ENCODE measurements at places on chromosomes 11 and 22.

GRCh38 chr11:9512370-9513019, 51.7 kb downstream of the ZNF143 start:
- no peak for DNase-seq

DNA sequence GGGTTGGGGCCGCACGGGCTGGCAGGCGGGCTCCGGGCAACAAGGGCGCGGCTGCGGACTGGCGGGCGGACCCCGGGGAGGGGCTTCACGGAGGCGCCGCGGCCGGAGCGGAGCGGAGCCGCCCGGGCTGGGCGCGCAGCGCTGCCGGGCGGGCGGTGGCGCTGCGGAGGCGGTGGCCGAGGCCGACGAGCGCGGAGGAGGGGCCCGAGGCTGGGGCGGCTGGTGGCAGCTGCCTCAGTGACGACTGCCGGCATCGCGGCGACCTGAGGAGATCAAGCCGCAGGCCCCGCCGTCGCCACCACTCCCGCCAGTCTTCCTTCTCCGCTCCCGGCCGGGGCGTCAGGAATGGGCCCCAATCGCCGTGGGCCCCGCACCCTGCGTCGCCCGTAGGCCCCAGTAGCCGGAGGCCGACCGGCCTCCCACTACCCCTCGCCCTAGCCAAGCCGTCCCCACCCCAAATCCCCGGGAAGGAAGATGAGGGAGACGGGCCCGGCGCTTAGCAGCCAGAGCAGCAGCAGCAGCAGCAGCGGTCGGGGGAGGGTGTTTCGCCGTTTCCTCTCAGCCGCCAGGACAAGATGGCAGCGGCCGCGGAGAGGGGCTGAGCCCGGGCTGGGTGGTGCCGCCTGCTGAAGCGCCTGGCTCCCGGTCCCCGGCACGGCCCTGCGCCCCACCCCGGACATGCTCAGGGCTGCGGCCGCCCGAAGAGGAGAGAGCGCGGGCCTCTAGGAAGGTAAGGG, at the start of gene HIPK3:
Gene HIPK3, plus strand, starts transcription at position 222 of the 737 bp plus-strand sequence.
- DNase-seq = peak; percentile 69

GRCh38 chr11:112467721-112468120, 207.1 kb upstream of the PLET1 start:
- DNase-seq = no peak

DNA sequence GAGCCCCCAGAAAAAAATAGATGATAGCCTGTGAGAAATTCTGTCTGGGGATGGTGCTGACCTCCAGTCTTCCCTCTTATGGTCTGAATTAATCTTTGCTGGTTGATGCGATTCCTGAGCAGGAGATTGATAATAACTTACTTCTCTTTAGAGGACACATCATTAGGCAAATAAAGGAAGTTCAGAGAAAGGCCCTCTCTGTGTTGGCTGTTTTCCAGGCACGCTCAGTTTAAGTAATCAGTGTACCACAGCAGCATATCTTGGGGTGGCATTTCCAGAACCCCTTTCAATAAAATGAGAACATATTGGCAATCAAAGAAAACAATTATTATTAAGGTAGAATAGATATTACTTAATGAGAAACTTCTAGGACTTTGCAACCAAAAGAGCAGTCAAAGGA, 1129.3 kb upstream of the RAG2 start:
- no peak for DNase-seq

DNA sequence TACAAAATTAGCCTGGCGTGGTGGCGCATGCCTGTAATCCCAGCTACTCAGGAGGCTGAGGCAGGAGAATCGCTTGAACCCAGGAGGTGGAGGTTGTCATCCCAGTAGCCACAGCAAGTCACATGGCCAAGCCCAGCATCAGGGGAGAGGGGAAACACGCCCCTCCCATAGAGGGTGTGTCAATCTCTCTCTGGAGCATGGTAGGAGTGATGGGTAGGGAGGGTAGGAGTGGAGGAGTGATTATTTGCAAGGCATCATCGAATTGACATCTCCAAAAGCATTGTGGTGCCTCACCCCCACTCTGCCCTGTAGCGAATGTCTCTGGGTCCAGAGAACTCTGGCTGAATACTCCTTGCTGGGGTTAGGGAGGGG, 6.1 kb upstream of the SSTR3 start:
- no peak for DNase-seq
